ENCODE measurements at places on chromosomes 12 and 14.

DNA sequence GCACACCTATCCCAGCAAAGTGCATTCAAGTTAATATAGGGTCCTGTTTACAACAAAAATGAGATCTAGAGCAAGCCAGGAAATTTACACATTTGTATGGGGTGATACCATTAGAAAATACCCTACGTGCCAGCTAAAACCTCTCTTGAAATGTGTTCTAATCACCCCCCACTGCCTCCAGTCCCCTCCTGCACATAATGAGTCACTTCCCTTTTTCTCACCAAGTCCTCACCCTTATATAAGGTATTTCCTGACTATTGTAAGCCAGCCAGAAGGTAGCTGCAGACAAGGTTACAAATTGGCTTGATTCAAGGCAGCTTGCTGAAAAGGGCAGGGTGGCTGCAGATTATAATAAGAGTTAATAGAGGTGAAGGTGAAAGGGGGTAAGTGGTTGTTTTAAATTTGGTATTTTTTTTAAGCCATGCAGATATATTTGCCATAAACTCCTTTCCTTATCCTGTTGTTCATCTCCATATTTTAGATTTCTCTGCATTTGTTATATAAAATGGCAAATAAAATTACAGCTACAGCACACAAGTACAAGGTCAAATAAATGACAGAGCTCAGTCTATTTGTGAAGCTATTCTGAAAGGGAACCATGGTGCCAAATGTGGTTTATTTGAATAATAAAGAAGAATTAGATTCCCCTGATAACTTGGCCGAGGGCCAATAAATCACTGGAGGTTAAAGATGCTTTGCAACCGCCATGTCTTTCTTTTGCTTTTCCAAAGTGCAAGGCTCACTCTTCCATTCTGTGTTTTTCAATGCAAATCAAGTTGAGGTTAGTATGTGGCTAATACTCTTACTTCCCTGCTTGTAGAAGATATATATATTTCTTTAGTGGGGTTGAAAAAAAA, 385.9 kb downstream of the EGLN3 start:
- DNase-seq: peak; percentile 92

DNA sequence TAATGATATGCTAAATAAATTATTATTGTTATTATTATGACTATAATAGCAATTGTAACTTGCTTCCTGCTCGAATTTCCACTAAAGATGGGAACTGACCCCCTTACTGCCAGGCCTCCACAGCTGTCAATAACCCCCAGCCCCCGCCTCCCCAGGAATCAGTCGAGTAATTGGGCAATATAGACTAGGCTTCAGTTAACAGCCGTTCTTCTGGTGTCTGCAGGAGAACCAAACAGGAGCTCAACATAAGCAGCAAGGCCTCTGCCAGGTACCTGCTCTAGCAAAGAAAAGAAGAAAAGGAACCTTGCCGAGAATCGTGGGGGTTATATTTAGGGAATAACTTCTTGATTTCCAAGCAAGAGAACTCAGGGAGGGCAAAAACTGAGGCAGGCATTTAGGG, 21.8 kb downstream of the HOXC4 start:
- no peak for DNase-seq

DNA sequence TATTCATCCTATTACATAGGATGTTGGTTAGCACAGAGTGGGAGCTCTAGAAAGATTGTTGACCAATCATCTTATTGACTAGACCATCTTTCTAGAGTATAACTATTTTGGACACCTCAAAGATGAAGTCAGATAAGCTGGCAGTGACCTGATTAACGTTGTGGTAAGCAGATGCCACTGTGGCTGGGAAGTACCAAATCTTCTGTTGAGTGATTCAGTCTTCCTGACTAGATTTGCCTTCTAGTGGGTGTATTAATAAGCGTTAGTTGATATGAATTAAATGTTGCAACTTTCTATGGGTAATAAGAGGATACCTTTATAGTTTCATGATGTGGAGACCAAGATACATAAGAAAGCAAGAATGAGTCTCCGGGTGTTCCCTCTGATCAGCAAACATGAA, 51.2 kb upstream of the HELB start:
- DNase-seq: no peak

DNA sequence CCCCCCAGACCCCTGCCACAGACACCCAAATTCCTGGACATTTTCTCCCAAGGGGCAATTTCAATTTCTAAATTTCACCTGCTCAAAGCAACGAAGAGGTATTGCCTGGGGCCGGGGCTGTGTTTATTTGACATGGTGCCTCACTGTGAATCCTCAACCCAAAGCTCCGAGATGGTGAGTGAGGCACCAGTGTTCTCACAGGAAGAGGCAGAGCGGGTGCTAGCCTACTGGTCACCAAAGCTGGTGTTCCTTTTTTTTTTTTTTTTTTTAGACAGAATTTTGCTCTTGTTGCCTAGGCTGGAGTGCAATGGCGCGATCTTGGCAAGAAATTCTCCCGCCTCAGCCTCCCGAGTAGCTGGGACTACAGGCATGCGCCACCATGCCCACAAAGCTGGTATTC, 14.8 kb upstream of the SH2B3 start:
- no peak for DNase-seq

- DNase-seq: peak; percentile 65
These were observed at the start of gene TMTC1 for GRCh38 chr12:29783773-29784666. TMTC1 (minus strand) TSS chr12:29783942; CDS start chr12:29783751, 191 bp downstream.

DNA sequence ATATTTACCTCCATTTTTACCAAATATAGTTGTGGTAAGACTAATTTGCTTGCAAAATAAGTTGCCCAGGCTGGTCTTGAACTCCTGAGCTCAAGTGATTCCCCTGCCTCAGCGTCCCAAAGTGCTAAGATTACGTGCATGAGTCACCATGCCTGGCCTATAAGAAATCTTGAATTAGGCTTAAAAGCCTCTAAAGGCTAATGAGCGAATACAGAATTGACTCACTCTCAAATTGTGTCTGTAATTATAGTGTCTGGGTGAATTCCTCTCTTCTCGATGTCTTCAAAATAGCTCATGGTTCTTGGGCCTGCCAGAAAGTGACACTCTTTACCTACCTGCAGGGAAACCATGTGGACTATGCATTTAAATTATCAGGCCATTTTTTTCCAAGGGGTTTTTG, 403.5 kb downstream of the SLC16A7 start:
- DNase-seq: no peak

GRCh38 chr14:47833011-47833410, 157.6 kb upstream of the MDGA2 start:
- DNase-seq: no peak

DNA sequence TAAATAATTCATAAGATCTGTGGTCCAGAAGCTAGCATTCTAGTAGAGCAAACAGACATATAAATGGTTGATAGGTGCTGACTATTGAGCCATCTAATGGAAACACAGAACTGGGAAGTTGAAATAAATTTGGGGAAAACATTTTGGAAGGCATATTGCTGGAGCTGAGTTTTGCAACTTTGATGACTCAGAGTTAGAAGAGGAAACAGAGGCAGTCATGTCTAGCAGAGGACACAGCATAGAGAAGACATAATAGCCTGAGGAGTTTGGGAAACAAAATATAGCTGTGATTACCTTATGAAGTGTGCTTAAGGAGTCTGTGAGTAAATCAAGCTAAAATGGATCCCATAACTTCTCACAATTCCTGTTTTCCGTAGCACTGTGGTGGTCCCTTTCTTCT, 86.9 kb upstream of the FLRT2 start:
- DNase-seq: peak; percentile 73

DNA sequence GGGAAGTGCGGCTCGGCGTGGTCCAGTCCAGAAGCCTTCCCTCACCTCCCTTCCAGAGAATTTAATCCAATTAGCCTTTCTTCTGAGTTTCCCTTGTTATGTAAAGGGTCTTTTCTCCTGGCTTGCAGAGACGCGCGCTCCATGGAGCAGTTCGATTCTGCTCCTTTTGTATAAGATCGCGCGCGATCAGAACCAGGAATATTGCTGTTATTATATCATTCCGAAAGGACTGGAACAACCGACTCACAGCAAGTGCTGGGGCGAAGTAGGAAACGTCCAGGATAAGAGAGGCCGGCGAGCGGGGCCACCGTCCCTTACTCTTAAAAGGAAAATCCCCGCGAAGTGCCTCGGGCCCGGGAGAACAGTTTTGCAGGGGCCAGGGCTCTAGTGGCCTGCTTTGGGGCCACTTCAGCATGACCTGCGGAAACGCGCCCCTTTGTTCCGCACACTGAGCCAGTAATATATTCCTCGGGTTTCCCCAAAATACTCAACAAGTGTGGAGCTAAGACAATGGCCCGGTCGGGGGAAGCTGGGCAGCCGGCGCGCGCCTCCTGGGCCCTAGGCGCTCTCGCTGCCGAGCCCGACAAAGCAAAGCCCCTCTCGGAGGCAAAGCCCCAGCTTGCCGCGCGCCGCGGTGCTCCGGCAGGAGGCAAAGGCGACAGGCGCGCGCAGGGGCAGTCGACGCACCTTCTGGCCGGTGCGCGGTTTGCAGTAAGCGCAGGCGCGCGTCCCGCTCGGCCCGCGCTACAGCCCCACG, 2.9 kb downstream of the RFX4 start:
- no peak for DNase-seq

DNA sequence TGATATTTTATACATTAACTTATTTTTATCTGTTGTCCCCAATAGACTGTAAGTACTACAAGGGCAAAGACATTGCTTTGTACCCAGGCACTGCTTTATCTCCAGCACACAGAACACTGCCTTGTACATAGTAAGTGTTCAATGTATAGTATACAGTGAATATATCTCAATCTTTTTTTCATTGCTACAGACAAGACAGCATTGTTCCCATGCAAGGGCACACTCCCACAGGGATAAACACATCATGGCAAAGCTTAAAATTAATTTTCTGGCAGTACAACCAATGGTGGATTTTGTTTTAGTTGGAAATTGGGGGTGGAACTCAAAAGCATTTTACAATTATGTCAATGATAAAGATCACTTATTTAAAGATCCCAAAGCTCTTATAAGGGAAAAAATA, 112.3 kb upstream of the EEA1 start:
- no peak for DNase-seq

DNA sequence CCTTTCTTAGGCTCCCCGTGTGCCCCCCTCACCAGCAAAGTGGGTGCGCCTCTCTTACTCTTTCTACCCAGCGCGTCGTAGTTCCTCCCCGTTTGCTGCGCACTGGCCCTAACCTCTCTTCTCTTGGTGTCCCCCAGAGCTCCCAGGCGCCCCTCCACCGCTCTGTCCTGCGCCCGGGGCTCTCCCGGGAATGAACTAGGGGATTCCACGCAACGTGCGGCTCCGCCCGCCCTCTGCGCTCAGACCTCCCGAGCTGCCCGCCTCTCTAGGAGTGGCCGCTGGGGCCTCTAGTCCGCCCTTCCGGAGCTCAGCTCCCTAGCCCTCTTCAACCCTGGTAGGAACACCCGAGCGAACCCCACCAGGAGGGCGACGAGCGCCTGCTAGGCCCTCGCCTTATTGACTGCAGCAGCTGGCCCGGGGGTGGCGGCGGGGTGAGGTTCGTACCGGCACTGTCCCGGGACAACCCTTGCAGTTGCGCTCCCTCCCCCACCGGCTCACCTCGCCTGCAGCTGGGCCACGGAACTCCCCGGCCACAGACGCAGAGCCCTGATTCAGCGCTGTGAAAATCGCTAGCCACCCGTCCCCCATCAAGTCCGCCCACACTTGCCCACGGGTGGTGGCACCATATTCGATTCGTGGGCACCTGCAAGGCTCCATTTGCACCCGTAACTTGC, 1.3 kb downstream of the TMEM233 start:
- DNase-seq: no peak

DNA sequence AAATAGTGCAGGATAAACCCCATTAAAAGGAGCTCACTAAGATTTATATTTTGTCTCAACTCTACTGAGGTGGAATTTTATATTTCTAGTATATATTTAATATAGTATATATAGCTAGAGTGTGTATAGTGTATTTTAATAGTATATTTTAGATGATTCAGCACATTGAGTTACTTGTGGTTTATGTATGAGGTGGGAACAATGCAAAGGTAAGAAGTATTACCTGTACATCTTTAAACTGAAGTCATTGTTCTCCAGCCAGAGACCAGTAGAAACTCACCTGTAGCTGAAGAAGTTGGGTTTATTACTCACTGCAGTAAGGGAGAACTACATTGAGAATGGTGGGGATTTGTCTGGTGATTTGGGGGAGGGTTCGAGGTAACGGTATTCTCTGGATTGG, 15.9 kb downstream of the ETNK1 start:
- no peak for DNase-seq

DNA sequence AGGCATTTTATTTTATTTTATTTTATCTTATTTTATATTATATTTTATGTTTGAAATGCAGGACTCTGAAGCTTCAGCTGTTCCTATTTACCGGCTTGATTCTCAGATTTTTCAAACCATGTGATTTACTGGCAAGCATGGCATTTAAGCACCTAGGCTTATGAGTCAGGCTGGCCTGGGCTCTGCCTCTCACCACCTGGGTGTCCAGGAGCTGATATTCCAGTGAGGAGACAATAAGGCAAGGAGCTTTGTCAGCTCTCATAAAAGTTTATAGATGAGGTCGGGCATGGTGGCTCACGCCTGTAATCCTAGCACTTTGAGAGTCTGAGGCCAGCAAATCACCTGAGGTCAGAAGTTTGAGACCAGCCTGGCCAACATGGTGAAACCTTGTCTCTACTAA, 2.1 kb downstream of the DAO start:
- DNase-seq: peak; percentile 63

GRCh38 chr12:104387190-104387589, 69.6 kb upstream of the CHST11 start:
- no peak for DNase-seq

DNA sequence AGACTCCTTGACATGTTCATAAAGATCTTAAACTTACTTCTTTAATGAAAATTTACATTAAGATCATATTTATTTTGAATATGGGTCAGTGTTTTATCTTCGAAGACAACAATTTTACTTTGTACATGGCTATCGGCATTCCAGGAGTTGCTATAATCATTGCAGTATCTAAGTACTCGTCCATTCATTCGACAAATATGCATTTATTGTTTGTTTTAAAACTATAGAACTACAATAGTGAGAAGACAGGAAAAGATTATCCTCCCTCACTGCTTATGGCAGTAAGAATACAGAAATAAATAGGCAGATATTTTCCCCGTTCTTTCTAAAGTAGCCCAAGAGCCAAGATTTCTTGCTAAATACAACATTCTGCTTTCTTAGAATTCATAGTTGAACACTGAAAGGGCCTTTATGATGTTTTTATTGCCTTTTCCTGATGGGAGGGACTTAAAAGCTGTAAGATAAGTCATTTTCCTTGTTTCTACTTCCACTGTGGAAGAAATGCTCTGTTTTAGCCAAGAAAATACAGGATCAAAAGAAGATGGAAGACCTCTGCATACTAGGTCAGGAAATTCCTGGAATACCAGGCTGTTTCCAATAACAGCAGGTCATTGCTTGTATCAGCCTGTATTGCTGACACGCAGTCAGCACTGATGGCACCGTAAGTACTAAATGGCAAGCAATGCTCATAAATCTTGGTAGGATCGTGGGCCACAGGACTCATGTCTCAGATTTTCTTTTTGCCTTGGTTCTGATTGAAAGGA, 521.0 kb upstream of the ATP2B1 start:
- DNase-seq: peak; percentile 64

Measured in epithelial cell of esophagus (primary cell).